ENCODE measurements at places on chromosomes 5 and 9. TPM values are rescaled to one million over a fixed set of nuclear protein-coding genes. Genes with fewer than 3 reads are reported as not detected.

Gene GABRA1
- polyA plus RNA-seq: not detected

Gene TMEM252
- 11.1 TPM for polyA plus RNA-seq

Gene ANKRD18A
- polyA plus RNA-seq: 3.9 TPM

Gene CDKN2B-AS1
- polyA plus RNA-seq: 0.08 TPM

Gene SV2C
- 0.23 TPM for polyA plus RNA-seq

Gene HAVCR2
- 4.5 TPM for polyA plus RNA-seq

Gene FCN1
- 2.5 TPM for polyA plus RNA-seq

Gene ACO1
- 43.6 TPM for polyA plus RNA-seq

Gene ACTBL2
- polyA plus RNA-seq: not detected

Gene SLC4A9
- 43.4 TPM for polyA plus RNA-seq

Gene HTR1A
- not detected for polyA plus RNA-seq

Gene WNT8A
- polyA plus RNA-seq: not detected

Gene HEMGN
- polyA plus RNA-seq: 2.3 TPM

Gene MARVELD2
- 24.4 TPM for polyA plus RNA-seq

Gene NR6A1
- 1.1 TPM for polyA plus RNA-seq

Gene CD14
- polyA plus RNA-seq: 11.5 TPM

Gene TMEM174
- 17.1 TPM for polyA plus RNA-seq

Gene COL5A1
- 81.2 TPM for polyA plus RNA-seq

Gene LCP2
- polyA plus RNA-seq: 3.4 TPM

Gene LMX1B
- 15.9 TPM for polyA plus RNA-seq

Gene ECSCR
- polyA plus RNA-seq: 25.8 TPM

Gene CCDC171
- polyA plus RNA-seq: 7.0 TPM

Gene ZFP37
- polyA plus RNA-seq: 11.1 TPM
